ENCODE measurements at places on chromosomes 2 and 18.

DNA sequence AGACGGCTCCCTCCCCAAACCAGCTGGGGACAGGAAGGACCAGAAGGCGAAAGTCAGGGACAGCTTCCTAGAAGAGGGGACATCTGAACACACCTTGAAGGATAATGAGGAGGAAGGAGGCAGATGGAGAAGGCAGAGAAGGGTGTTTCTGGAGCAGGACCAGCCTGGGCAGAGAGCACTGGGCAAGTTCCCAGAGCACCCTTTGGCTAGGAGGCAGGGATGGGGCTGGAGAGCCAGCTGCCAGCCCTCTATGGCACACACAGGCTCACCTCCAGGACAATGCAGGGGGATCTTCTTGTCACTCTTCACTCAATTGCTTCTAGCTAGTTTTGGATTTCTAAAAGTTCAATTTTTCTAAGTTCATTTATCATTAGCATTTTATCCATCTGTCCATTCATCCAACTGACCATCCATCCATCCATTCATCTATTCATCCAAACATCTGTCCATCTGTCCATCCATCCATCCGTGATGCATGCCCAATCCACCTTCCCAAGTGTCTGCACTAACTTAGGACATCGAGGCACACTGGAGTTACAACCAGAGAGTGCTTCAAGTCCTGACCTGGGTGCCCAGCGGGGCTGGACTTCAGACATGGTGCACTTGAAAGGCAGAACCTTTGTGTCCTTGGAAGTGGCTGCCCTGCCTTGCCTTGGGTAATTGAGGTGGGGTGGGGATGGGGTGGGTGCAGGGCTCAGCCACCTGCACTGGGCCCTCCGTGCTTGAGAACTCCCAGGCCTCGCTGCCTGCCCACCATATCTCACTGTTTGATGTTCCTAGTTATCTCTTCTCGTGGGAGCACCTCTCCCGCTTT is 42.5 kb downstream of the INHBB start:
- DNase-seq = no peak

GRCh38 chr2:181142514-181142913 is 162.1 kb downstream of the UBE2E3 start:
- no peak for DNase-seq

DNA sequence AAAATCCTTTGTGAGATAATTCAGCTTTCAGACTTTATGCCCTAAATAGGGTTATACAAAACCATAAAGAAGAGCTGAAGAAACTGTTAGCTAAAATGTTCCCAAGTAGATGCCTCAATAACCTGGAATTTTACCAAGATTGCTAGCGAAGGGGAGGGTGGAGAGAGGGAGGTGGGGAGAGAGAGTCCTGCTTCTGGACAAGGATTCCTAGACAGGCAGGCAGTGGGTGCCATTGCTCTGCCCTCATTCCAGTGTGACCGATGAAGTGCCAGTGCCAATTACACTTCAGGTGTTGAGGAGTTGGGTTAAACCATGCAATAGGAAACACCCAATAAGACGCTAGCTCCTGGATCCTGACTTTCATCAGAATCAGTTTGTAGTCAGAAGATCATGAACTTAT is 18.1 kb downstream of the LAPTM4A start:
- DNase-seq = no peak

- DNase-seq = no peak
These were observed 106.7 kb upstream of the MCFD2 start for GRCh38 chr2:47022186-47022765.

DNA sequence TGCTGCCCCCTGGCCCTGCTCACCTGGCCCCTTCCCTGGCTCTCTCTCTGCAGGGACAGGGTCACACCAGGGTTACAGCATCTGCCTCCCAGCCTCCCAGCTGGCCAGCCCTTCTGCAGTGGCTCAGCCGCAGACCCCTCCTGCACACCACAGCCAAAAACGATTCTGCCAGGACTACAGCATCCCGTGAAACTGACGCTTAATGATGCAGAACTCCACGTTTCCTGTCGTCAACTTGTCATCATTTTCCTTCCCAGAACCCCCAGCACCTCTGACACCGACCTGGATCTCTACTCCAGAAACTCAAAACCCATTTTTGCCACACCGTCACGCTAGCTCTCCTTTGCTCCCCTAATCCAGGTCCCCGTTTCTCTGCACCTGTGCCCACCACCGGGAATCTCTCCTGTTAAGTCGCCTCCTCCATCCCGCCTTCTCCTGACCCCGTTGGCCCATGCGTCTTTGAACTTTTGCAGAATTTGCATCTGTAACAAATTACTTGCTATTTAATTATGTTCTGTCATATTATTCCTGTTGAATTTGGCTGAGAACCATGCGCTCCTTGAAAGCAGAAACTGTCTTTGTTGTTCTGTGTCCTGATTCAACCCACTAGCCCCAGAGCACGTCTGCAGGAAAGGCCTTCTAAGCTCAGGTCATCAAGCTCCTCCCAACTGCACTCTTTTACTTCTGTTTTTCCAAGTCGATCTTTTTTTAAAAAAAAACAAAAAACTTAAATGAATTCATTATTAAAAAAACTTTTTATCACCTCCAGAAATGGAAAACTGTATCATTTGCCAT is 173.2 kb upstream of the COPS8 start:
- DNase-seq = no peak

- DNase-seq = no peak
These were observed 7.3 kb downstream of the IRS1 start for GRCh38 chr2:226792155-226792881.

- no peak for DNase-seq
These were observed 58.1 kb upstream of the TTN start for GRCh38 chr2:178865146-178865936.

GRCh38 chr2:144166743-144167142 is 353.2 kb downstream of the ZEB2 start:
- no peak for DNase-seq

- DNase-seq = no peak
These were observed 133.1 kb downstream of the EIPR1 start for GRCh38 chr2:3244486-3244885.

GRCh38 chr2:101418460-101419095 is 31.3 kb upstream of the CREG2 start:
- DNase-seq = no peak

- DNase-seq = no peak
These were observed 162.8 kb downstream of the MGAT5 start for GRCh38 chr2:134416637-134417036.

- DNase-seq = no peak
These were observed 74.4 kb upstream of the GULP1 start for GRCh38 chr2:188217264-188217663.
